GM04503 (cell line): ENCODE measurements at places on chromosomes 12 and 14.

- no peak for DNase-seq
These were observed 91.3 kb downstream of the NINJ2 start for GRCh38 chr12:571795-572531.

- no peak for DNase-seq
These were observed 8.0 kb upstream of the NT5DC3 start for GRCh38 chr12:103848917-103849491.

DNA sequence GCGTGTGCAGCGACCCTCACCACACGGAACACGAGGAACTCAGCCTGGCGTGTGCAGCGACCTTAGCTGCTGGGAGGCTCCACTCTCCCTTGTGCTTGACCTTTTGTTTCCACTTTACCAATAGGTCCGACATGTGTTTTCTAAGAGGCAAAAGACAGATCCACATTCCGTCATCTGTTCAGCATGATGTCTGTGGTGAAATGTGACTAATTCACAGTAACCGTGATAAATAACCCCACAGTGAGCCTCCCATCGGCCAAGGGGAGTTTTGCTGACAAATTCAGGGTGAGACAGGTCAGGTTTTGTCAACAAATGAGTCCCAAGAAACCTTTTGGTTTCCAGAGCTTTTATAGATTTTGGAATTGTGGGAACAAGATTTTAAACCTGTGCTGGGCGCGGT, 55.9 kb downstream of the MOK start:
- no peak for DNase-seq

DNA sequence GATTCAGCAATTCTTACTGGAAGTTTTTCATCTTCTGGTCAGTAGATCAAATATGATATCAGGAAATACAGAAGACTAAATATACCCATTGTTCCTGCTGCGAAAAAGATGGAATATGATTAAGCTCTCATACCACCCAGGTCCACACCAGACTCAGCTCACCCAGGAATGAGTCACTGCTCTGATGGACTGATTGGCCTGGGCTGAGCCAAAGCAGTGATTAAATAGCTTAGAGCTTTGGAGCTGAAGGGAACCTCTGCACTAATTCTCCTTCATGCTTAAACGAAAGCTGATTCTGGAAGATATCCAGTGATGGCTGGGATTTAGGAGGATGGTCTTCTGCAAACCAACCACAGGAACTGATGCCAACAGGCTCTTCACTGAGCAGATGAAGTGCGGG, 62.0 kb upstream of the SYT1 start:
- no peak for DNase-seq

- DNase-seq = no peak
These were observed 249.9 kb downstream of the AEBP2 start for GRCh38 chr12:19689226-19689625.

DNA sequence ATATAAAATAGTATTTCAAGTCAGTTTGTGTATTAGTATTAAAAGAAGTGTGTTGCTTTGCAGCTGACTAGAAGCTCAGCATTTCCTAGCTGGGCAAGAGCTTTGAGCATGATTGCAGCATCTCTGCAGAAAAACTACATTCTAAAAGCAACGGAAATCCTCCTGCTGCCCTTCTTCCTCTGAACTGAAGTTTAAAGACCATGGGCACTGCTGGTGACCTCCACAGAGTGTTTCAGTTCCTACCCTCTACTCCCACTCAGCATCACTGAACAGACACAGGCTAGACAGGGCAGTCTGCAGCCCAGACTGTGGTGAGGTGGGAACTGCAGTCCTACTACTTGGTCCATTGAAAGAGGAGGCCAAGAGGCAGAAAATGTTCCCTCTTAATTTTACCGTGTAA, 59.0 kb downstream of the FAR2 start:
- no peak for DNase-seq

DNA sequence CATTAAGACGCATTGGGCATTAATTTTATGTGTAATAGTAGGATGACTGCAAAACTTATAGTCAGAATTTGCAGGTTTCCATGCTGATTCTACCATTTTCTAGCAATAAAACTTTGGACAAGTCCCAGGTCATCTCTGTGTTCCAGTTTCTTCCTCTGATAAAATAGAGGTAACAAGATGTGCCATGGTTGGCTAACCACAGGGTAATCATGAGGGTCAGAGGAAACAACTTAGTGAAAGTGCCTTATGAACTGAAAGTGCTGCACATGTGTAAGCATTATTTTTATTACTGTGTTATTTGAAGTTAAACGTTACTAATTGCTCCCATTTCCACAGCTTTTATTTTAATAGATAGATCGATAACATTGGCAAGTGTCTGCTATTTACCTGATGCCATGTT, 21.1 kb downstream of the SMCO2 start:
- no peak for DNase-seq

DNA sequence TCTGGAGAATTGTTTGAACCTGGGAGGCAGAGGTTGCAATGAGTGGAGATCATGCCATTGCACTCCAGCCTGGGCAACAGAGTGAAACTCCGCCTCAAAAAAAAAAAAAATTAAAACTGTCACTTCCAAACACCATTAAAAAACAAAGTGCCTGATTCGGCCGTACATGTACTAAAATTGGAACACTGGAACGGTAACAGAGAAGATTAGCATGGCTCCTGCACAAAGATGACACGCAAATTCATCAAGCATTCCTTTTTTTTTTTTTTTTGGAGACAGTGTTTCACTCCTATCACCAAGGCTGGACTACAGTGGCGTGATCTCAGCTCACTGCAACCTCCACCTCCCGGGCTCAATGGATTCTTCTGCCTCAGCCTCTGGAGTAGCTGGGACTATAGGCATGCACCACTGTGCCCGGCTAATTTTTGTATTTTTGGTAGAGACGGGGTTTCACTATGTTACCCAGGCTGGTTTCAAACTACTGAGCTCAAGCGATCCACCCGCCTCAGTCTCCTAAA, 40.2 kb upstream of the SINHCAF start:
- DNase-seq = no peak

DNA sequence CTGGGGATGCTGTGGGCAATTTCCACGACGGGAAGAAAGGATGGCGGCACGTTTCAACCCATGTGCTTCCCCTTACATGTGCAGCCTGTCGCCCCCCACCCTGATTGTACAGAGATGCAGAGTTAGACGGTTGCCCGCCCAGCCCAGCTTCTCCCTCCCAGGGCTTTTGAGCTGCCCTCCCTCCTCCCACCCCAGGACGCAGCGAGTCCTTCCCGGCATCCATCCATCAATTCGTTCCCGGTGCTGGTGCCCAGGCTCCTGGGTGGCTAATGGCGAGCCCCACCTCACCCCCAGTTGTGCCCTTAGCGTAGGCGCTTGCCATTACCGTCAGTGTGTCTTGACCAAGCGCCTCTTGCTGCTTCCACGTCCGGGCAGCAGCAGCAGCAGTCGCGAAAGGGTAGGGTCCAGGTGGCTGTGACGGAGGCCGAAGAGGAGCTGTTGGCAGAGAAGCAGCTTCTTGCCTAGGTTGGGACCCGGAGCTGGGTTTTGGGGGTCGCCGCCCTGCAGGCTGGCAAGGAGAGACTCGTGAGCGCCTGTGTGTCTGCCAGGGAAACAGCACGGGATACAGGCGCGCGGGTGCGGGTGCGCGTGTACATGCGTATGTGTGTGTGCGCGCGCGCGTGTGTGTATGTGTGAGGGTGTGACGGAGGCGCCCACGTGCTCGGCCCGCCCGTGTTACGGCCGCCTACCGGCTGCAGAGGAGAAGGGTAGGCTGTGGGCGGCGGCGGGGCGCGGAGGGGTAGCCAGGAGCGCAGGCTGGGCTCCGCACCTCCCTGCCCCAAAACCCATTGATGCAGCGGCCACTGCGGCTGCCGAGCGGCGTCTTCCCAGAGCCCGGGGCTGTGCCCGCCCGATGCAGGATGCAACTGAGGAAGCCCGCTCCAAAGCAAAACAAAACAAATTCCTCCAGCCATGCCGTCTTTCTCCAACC, at the start of gene SLC6A15:
Gene SLC6A15, minus strand, starts transcription at position 602 of the 931 bp plus-strand sequence. CDS start 20,679 bp downstream, outside the sequence.
- no peak for DNase-seq

DNA sequence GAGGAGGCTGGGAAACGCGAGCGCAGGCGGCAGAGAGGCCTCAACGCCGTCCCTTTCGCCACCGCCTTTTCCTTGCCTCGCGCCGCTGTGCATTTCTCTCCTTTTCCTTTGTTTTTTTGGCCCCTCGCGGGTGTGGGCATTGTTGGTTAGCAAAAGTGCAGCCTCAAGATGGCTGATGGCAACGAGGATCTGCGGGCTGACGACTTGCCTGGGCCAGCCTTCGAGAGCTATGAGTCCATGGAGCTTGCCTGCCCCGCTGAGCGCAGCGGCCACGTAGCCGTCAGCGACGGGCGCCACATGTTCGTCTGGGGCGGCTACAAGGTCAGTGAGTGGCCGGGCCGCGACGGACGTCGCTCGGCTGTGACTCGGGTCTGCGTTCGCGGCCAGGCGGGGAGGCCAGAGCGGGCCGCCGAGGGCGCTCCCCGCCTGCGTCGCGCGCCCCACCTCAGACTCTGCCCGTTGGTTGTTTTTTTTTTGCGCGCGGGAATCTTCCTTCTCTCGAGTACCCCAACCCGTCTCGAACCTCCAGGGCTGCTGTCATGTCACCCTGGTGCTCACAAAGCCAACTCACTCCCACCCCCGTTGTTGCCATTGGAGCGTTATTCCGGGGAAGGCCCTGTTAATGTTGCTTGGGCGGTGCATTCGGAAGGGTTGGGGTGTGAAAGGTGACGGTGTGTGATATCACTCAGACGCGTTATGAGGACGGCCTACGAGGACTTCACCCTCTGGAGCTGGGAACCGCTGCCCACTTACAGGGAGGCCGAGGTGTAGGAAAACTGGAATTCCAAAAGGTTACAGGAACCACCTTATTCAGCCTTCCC, 558 bp downstream of the KLHDC2 start:
- peak; percentile 25 for DNase-seq

- DNase-seq = no peak
These were observed 25.0 kb downstream of the EIF2S1 start for GRCh38 chr14:67385120-67385519.

- no peak for DNase-seq
These were observed 84.1 kb upstream of the TBX3 start for GRCh38 chr12:114767906-114768722.

GRCh38 chr12:43338848-43339526, 213.0 kb downstream of the ADAMTS20 start:
- DNase-seq = peak; percentile 20
